ENCODE measurements at places on chromosomes 6 and 20.

GRCh38 chr6:52351879-52352238, 10.1 kb upstream of the PAQR8 start:
- DNase-seq = no peak

DNA sequence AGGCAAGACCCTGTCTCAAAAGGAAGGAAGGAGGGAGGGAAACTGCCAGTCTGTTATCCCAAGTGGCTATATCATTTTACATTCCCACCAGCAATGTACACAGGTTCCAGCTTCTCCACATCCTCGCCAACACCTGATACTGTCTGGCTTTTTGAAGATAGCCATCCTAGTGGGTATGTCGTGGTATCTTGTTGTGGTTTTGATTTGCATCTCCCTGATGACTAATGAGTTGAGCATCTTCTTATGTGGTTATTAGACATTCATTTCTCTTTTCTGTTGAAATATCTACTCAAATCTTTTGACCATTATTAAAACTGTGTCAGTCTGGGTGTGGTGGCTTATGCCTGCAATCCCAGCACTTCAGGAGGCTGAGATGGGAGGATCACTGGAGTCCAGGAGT, 47.9 kb upstream of the ARID1B start:
- no peak for DNase-seq

DNA sequence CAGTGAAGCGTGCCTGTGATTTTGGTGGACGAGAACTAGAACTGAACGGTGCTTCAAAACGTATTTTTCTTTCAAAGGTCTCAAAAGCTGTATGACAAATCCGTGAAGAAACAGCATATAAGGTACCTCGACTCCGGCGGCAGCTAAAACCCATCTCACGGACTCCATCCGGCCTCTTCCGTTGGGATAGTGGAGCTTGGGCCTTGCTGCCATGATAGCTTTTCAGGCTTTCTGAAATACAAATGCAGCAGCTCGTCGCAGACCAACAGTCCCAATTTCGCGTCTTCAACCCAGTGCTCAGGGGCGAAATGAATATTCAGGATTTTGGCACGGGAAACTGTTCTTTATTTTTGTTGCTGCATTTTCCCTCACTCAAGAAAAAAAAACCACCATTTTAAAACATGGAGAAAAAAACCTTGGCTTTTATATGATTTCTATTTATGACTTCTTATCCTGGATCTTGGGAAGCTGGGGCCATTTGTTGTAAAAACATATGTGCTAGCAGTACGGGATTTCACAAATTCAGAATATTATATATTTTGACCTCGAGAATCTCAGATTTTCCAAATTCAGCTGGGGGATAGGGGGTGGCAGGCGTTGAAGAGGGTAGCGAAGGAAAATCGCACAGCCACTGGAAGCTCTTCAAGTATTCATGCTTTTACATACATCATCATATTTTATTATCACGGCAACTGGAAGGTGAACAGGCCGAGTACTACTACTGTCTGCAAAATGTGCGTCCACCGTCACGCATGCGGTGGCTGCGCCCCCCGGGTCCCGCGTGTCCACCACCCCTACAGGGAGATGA, 849 bp downstream of the GSTA4 start:
- DNase-seq = no peak

DNA sequence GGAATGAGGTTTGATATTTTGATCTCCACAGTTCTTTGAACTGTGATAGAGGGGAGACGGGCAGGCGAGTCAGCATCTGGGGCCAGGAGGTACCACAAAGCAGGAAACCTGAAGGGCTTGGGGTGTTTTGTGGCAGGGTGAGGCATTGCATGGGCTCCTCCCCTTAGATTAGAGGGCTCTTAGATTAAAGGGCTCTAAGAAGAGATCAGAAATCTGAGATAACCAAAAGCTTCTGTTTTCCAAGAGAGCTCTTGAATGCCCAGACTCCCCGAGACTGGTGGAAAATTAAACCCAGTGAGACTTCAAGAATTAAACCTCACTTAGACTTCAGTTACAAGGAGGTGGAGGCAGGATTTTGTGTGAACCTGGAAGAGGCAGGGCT, 2.4 kb upstream of the GPX5 start:
- no peak for DNase-seq

- DNase-seq = no peak
Observed at GRCh38 chr6:138334000-138334399, 43.7 kb upstream of the SMIM28 start.

- no peak for DNase-seq
Observed at GRCh38 chr20:7760247-7761031, 179.8 kb downstream of the HAO1 start.

DNA sequence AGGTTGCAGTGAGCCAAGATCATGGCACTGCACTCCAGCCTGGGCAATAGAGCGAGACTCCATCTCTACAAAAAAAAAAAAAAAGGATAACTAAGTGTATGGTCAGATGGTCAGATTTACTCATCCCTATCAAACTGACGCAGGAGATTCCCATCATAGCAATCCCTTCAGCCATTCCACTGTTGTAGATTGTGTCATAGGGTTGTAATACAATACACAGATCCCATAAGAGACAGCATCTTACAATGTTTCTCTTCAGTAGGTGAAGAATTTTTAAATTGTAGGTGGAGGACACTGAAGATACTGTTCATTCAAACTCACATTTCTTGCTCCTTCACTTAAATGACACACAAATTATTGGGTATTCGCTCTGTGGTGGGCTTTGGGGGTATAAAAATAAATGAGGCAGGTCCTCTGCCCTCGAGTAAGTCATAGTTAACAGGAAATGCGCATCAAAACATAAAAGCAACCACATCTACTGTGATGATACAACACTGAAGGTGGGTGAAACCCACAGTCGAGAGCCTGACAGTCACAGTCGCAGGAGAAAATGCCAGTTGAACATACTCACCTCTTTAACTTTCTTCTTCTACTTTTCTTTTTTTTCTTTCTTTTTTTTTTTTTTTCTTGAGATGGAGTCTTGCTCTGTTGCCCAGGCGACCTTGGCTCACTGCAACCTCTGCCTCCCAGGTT, 205.5 kb downstream of the ZNF217 start:
- no peak for DNase-seq

- DNase-seq = no peak
Observed at GRCh38 chr6:54827010-54827409, 19.6 kb upstream of the FAM83B start.

DNA sequence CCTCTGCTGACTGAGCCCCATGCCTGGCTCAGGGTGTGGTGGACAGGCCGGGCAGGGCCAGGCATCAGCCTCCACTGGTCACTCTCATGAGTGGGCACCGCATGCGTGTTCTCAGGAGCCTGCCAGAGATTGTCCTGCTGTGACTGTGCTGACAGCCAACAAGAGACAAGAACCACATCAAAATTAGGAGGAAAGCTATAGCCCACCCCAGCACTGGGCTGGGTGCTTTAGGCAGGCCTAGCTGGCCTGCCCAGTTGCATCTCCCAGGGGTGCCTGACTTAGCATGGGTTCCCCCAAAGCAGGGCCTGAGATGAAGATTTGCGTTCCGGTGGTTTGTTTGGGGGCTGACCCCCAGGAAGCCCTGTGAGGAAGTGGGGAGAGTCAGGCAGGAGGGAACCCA, 53.9 kb downstream of the LINC00237 start:
- DNase-seq = no peak

DNA sequence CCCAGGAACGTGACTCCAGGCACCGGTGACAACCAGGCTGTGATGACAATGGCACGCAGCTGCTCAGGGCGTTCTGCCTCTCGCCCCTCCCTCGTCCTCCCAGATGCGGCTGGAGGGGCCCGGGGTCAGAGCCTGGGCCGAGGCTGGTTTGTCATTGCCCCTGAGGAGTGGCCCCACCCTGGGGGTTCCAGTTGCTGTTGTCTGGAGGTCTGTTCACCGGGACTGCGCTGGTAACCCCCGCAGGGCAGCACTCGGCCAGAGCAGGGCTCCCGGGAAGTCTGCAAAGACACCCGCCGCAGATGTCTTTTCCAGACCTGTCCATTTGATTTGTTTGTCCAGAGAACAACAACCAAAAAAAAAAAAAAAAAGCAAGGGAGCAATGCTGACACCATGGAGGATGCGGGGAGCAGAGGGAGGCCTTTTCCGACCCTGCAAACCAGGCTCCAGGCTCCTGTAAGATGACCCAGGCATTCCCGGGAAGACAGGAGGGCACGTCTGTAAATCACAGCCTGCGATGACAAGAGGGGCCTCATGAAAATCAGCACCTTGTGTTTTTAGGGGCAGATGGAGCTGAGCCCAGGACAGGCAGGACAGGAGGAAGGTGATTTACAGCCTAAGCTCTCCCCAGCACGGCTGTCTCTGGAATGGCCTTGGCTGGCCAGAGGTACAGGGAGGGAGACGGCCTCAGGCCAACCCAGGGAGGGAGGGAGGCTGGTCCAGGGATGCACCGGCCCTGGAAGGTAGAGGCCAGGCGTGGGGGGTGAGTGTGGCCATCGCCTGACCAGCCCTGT, 189.3 kb downstream of the ERMARD start:
- no peak for DNase-seq

GRCh38 chr6:149056777-149057463, 260.6 kb upstream of the TAB2 start:
- no peak for DNase-seq

GRCh38 chr6:30760549-30760948, 16.2 kb upstream of the IER3 start:
- no peak for DNase-seq

GRCh38 chr6:105397987-105398386, 4.9 kb downstream of the PREP start:
- DNase-seq = no peak

- DNase-seq = no peak
Observed at GRCh38 chr6:53009056-53009455, 14.0 kb upstream of the GSTA4 start.

- no peak for DNase-seq
Observed at GRCh38 chr20:43345676-43346075, 112.0 kb upstream of the SRSF6 start.

GRCh38 chr6:139373154-139373927, 1.1 kb downstream of the CITED2 start:
- DNase-seq = peak; percentile 64

DNA sequence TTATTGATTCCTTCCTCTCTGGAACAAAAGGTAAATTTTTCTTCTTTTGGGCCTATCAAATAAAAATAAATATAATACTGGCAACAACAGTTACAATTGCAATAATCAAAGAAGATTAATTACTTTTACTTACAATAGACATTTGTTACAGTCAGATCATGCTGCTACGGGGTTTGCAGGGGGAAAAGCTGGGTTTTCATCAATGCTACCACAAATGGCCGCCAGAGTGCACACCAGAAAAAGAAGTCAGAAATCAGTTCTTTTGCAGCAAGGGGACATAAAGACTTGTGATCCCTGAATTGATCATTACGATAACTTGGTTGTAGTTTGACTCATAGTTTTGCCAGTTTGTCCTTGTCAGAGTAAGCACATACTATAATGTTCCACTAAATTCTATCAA, 714.5 kb upstream of the EYS start:
- DNase-seq = no peak

DNA sequence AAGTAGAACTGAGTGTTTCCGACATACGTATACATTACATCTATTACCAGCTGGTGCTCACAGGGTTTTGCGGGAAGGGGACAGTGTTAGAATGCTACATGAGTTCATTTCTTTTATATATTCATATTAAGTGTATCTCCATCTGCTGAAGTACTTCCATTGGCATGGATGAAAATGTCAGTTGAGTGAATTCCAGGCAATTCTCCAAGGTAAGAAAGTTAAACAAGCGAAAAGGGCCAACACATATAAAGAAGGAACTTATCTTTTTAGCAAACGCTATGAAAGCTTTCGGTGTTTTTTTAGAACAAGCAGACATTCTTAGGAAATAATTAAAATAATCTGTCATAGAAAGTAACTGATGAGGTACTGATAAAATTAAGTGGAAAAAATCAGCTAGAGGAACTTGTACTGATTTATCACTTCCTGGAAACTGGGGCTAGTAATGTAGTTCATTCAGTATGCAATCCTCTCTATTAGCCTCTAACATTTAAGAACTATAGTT, 34.6 kb downstream of the RNF146 start:
- no peak for DNase-seq

- DNase-seq = no peak
Observed at GRCh38 chr6:134324766-134325165, 6.9 kb upstream of the SGK1 start.

GRCh38 chr6:140660295-140660694, 1285.8 kb upstream of the CITED2 start:
- no peak for DNase-seq

- DNase-seq = no peak
Observed at GRCh38 chr20:18712131-18712530, 101.5 kb upstream of the SCP2D1 start.

- no peak for DNase-seq
Observed at GRCh38 chr20:603116-603640, 6.9 kb downstream of the TCF15 start.
